ENCODE measurements at places on chromosomes 6 and 20.

DNA sequence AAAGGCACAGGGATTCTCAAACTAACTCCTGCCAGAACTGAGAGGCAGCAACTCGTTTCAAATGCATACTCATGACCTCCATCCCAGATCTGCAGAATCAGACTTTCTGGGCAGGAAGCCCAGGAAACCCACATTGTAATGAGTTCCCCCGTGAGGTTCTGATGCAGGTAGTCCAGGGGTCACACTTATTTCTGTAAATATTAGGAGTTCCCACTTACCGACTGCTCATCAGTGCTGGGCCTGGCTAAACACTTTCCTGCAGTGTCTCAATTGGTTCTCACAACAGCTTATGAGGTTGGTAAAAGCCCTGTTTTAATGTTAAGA, 11.6 kb downstream of the DUSP15 start:
- no peak for DNase-seq
- no peak overlapping the region for H3K4me3 ChIP-seq
- H3K27me3 ChIP-seq: 0 out of 2 replicates have a peak, but pooled peaks cover 2% of the 10 kb centered on the region
- no peak overlapping the region for H3K27ac ChIP-seq
- H3K4me1 ChIP-seq: 0 out of 2 replicates have a peak, but pooled peaks cover 2% of the 10 kb centered on the region
- no peaks in the 10 kb centered on the region for H3K36me3 ChIP-seq

DNA sequence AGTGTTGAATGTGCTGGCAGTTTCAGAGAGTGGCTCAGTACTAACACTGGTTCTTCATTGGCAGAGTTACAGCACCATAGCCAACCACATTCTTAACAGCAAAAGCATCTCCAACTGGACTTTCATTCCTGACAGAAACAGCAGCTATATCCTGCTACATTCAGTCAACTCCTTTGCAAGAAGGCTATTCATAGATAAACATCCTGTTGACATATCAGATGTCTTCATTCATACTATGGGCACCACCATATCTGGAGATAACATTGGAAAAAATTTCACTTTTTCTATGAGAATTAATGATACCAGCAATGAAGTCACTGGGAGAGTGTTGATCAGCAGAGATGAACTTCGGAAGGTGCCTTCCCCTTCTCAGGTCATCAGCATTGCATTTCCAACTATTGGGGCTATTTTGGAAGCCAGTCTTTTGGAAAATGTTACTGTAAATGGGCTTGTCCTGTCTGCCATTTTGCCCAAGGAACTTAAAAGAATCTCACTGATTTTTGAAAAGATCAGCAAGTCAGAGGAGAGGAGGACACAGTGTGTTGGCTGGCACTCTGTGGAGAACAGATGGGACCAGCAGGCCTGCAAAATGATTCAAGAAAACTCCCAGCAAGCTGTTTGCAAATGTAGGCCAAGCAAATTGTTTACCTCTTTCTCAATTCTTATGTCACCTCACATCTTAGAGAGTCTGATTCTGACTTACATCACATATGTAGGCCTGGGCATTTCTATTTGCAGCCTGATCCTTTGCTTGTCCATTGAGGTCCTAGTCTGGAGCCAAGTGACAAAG, 17.0 kb upstream of the ADGRF4 start:
- DNase-seq: no peak
- no peaks in the 10 kb centered on the region for H3K27me3 ChIP-seq
- H3K4me1 ChIP-seq: no peaks in the 10 kb centered on the region
- no peak overlapping the region for H3K27ac ChIP-seq
- no peaks in the 10 kb centered on the region for H3K36me3 ChIP-seq

GRCh38 chr6:127641905-127642304, 64.9 kb downstream of the C6orf58 start:
- no peak overlapping the region for H3K27ac ChIP-seq
- no peaks in the 10 kb centered on the region for H3K36me3 ChIP-seq
- H3K4me3 ChIP-seq: no peak overlapping the region

DNA sequence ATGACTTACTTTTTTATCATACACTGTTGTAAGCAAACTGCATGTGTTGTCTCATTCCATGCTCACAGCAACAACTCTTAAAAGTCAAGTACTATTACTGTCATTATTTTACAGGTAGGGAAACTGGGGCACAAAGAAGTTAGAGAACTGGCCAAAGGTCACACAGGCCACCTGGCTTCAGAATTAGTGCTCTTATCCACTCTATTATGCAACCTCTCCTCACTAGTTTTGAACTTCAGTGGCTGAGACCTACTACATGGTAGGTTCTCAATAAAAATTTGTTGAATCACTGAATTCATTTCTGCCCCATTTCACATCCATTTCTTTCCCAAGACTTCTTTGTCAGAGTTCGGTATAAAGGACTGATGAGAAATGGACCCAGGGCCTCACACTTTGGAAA, 2.3 kb upstream of the BTN3A3 start:
- H3K27me3 ChIP-seq: no peaks in the 10 kb centered on the region
- no peaks in the 10 kb centered on the region for H3K36me3 ChIP-seq
- H3K4me3 ChIP-seq: no peak overlapping the region

DNA sequence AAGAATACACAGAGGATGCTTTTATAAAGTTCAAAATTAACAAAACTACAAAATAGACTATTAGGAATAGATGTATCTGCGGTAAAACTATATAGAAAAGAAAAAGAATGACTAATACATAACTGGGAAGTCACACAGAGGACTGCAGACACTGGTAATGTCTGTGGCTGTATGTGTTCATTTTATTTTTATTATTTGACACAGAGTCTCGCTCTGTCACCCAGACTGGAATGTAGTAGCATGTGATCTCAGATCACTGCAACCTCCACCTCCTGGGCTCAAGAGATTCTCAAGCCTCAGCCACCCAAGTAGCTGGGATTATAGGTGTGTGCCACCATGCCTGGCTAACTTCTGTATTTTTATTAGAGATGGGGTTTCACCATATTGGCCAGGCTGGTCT, 38.9 kb downstream of the ESF1 start:
- H3K36me3 ChIP-seq: peaks cover 4% of the 10 kb centered on the region
- H3K4me1 ChIP-seq: no peaks in the 10 kb centered on the region

DNA sequence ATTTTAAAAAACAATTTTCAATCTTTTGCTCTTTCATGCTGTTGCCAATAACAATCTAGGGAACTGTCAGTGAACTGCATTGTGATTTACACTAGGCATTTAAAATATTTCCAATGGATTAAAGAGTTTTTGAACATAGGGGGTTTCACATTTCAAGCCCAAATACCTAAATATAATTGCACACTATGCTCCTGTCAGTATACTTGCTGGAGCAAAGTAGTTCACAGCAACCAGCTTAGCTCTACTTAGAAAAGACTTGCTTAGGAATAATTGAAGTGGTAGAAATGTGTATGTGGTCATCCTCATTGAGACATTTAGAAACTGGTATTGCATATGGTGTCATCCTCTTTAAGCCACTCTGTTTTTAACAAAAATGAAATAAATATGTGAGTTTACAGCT, 41.7 kb upstream of the REV3L start:
- H3K4me3 ChIP-seq: no peak overlapping the region
- H3K4me1 ChIP-seq: peaks cover 2% of the 10 kb centered on the region
- no peak overlapping the region for H3K27ac ChIP-seq
- H3K36me3 ChIP-seq: no peaks in the 10 kb centered on the region

GRCh38 chr6:168340819-168341218, 21.2 kb upstream of the DACT2 start:
- no peaks in the 10 kb centered on the region for H3K27me3 ChIP-seq
- no peak overlapping the region for H3K27ac ChIP-seq
- no peak overlapping the region for H3K4me3 ChIP-seq
- no peaks in the 10 kb centered on the region for H3K36me3 ChIP-seq
- H3K4me1 ChIP-seq: no peaks in the 10 kb centered on the region

GRCh38 chr6:69146385-69146784, 511.3 kb downstream of the ADGRB3 start:
- no peaks in the 10 kb centered on the region for H3K36me3 ChIP-seq
- no peak for DNase-seq
- no peaks in the 10 kb centered on the region for H3K4me1 ChIP-seq

DNA sequence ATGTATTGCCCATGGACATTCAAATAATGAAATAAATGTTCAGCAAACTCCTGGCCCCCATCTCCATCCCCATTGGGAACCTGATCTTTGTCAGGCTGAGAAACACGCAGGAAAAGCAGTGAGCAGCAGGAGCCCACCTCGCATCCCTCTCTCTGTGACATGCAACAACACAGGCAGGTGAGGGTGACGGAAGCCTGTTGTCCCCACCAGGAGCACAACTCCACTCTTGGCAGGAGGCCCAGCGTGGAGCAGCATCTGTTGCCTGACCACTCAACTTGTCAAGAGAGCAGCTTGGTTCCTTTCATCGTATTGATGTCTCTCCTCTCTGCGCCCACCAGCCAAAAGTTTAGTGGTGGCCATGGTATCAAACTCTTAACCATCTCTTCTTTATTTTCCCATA, 586.9 kb upstream of the ARID1B start:
- no peaks in the 10 kb centered on the region for H3K36me3 ChIP-seq
- no peaks in the 10 kb centered on the region for H3K27me3 ChIP-seq
- no peak overlapping the region for H3K4me3 ChIP-seq

- DNase-seq: no peak
- H3K27ac ChIP-seq: no peak overlapping the region
- H3K4me3 ChIP-seq: no peak overlapping the region
- H3K27me3 ChIP-seq: no peaks in the 10 kb centered on the region
- H3K36me3 ChIP-seq: peaks cover 15% of the 10 kb centered on the region
Observed at GRCh38 chr20:479487-479886, 17.2 kb upstream of the TBC1D20 start.

DNA sequence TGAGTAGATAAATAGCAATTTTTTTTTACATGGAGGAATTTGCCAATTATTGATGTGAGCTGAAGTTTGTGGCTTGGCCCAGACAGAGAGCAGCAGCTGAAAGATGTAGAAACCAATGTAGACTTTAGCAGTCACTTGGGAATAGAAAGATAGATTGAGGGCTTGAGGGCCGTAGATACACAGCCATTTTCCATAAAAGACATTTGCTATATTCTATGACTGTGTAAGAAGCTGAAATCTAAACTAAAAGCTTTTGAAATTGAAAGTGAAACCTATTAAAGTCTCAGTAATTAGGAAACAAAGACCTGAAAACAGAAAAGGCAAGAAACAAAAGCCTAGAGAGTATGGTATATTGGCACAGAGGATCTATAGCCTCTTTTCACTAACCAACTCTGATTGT, 332.7 kb downstream of the CENPW start:
- no peaks in the 10 kb centered on the region for H3K4me1 ChIP-seq
- H3K27me3 ChIP-seq: no peaks in the 10 kb centered on the region

DNA sequence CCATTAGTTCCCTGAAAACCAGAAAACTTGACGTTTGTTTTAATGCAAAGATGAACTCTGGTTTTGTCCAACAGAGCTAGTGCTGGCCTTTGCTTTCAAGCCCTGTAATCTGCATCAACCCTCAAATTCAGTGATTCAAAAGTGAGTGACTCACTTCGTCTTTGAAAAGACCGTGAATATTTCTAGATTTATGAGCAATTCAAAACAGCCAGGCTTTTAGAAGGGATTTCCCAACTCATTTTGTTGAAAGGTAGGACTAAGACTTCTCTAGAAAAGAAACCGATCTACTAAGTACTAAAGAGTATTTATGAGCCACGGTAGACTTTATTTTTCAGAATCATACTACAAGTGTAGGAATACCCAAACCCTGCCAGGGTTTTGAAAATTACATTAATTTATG, 121.5 kb downstream of the UST start:
- no peak for DNase-seq
- H3K27me3 ChIP-seq: no peaks in the 10 kb centered on the region
- no peak overlapping the region for H3K27ac ChIP-seq
- peaks cover 10% of the 10 kb centered on the region for H3K4me1 ChIP-seq
- H3K4me3 ChIP-seq: no peak overlapping the region
- no peaks in the 10 kb centered on the region for H3K36me3 ChIP-seq

GRCh38 chr6:114740547-114740946, 397.7 kb upstream of the HS3ST5 start:
- H3K36me3 ChIP-seq: no peaks in the 10 kb centered on the region
- no peak for DNase-seq
- no peaks in the 10 kb centered on the region for H3K4me1 ChIP-seq
- no peak overlapping the region for H3K4me3 ChIP-seq
- no peak overlapping the region for H3K27ac ChIP-seq

DNA sequence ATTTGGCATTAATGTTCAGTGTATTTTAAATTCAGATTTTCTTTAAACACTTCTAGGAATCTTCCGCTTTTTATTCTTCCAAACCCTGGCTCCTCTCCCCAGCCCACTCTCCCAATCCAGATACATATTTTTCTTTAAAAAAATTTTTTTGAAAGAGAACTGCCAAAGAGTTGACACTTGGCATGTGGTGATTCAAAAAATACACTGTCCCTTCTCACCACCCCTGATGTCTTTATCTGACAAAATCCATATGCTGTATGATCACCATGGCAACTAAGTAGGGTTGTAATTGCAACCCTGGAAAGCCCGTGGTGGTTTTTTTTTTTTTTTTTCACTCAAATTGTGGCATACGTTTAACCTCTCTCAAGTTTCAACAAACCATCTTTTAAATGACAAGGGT, 355.8 kb upstream of the SASH1 start:
- H3K27ac ChIP-seq: no peak overlapping the region
- no peaks in the 10 kb centered on the region for H3K4me1 ChIP-seq
- H3K27me3 ChIP-seq: no peaks in the 10 kb centered on the region
- H3K4me3 ChIP-seq: no peak overlapping the region
- H3K36me3 ChIP-seq: no peaks in the 10 kb centered on the region

GRCh38 chr6:7119272-7119801, 11.6 kb downstream of the RREB1 start:
- H3K4me3 ChIP-seq: no peak overlapping the region
- H3K27me3 ChIP-seq: no peaks in the 10 kb centered on the region
- DNase-seq: no peak

- no peaks in the 10 kb centered on the region for H3K27me3 ChIP-seq
- H3K4me3 ChIP-seq: no peak overlapping the region
- 0 out of 2 replicates have a peak, but pooled peaks cover 1% of the 10 kb centered on the region for H3K4me1 ChIP-seq
- H3K27ac ChIP-seq: no peak overlapping the region
- no peak for DNase-seq
Observed at GRCh38 chr6:132017942-132018341, 66.8 kb upstream of the CCN2 start.

DNA sequence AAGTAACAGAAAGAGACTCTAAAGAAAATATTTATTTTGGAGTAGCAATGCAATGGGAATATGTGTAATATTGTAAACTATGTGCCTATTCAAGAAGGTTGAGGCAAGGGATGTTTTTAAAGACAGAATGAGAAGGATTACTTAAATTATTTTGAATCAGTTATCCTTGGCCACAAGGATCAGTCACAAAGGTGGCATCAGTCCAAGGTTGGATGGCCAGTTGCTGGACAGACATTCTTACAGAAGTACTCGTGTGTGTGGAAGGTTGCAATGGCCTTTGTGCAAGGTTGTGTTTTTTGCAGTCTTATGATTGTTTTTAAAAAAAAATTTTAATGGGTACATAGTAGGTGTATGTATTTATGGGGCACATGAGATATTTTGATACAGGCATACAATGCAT, 2.0 kb downstream of the QRSL1 start:
- H3K27me3 ChIP-seq: no peaks in the 10 kb centered on the region
- H3K4me1 ChIP-seq: no peaks in the 10 kb centered on the region
- H3K4me3 ChIP-seq: no peak overlapping the region
- no peak overlapping the region for H3K27ac ChIP-seq
